CD4-positive, alpha-beta memory T cell (primary cell): ENCODE measurements at places on chromosomes 12 and 14. TPM values are rescaled to one million over a fixed set of nuclear protein-coding genes. Genes with fewer than 3 reads are reported as not detected.

- H3K4me3 ChIP-seq: no peak overlapping the region
- H3K27me3 ChIP-seq: no peaks in the 10 kb centered on the region
- peaks cover 34% of the 10 kb centered on the region for H3K4me1 ChIP-seq
- H3K27ac ChIP-seq: no peak overlapping the region
Observed at GRCh38 chr12:76024102-76024781, 7.3 kb downstream of the PHLDA1 start.

GRCh38 chr12:14396071-14396470 lies 30.6 kb downstream of the ATF7IP start:
- H3K4me1 ChIP-seq: peaks cover 99% of the 10 kb centered on the region
- no peaks in the 10 kb centered on the region for H3K36me3 ChIP-seq
- H3K27ac ChIP-seq: peak overlapping the region; percentile 63

DNA sequence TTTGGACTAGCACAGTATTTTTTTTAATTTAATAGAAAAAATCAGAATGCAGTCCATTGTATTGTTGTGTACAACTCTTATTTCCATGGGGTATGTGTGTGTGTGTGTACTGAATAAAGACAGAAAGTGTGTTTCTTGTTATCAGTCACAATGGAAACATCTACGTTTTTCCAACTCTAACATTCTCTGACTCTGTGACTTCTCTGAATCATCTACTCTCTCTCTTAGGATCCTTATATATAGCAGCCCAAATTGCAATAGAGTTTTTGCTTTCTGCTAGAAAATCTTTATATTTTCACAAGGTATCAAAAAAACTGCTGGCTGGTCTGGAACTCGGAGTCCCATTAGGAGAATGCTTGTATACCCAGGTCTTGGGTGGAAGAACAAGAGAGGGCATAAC lies 138.9 kb upstream of the ARID2 start:
- no peaks in the 10 kb centered on the region for H3K4me1 ChIP-seq
- no peak overlapping the region for H3K4me3 ChIP-seq

DNA sequence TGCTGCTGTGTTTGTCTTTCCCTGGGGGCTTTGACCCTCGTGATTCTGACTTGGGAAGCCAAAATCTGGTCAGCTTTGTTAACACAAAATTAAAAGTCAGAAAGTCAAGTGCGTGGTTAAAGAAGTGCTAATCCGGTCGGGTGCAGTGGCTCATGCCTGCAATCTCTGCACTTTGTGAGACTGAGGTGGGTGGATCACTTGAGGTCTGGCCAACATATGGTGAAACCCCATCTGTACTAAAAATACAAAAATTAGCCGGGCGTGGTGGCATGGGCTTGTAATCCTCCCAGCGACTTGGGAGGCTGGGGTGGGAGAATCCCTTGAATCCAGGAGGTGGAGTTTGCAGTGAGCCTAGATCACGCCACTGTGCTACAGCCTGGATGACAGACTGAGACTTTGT lies 844.6 kb downstream of the VRK1 start:
- no peaks in the 10 kb centered on the region for H3K4me1 ChIP-seq
- H3K27ac ChIP-seq: no peak overlapping the region
- DNase-seq: no peak
- no peaks in the 10 kb centered on the region for H3K36me3 ChIP-seq
- no peak overlapping the region for H3K4me3 ChIP-seq

The NELL2 gene
- 233 TPM for total RNA-seq
